Activated T-helper 9 cell treated with anti-CD3 and anti-CD28 coated beads, Interleukin-2, amount 50 U/mL, for 16 hours (primary cell): ENCODE measurements at places on chromosomes 3 and 15.

- DNase-seq, result no peak
These were observed 23.1 kb upstream of the LEKR1 start for GRCh38 chr3:156802821-156803606.

DNA sequence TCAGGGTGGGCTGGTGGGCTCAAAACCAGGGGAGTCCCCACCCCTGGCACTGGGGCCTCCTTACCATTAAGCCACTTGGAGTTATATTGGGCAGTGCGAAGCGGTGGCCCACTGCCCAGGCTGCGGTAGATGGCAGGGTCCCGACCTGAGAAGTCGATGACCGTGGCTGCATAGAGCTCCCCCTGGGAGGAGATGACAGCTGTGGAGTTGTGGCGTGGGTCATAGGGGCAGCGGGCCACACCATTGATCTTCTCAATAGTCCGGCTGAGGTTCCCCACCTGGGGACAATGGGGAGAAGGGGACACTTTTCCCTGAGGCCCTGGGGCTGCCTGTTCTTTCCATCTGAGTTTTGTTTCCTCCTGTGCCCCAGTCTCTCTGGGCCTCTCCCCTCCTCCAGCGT lies 99.8 kb downstream of the SEMA5B start:
- DNase-seq, result no peak

DNA sequence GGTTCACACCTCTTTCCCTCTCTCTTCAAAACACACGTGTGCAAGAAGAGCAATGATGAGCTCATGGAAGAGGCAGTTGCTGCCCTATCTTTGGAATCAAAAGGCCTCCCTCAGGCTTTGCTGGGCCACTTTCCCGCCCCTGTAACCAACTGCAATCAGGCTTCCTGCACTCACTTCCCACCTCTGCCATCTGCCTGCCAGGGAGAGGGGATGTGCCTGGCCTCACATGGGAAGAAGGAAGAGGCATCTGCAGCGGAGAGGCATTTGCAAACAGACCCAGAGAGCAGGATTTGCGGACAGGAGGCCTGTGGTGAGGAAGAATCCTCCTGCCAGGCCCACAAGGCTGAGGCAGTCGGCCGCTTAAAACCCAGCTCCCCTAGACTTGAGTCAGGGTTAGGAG lies 175.6 kb upstream of the ATP10A start:
- DNase-seq, result no peak

GRCh38 chr3:58556761-58557221 lies 19.8 kb upstream of the ACOX2 start:
- DNase-seq, result no peak

DNA sequence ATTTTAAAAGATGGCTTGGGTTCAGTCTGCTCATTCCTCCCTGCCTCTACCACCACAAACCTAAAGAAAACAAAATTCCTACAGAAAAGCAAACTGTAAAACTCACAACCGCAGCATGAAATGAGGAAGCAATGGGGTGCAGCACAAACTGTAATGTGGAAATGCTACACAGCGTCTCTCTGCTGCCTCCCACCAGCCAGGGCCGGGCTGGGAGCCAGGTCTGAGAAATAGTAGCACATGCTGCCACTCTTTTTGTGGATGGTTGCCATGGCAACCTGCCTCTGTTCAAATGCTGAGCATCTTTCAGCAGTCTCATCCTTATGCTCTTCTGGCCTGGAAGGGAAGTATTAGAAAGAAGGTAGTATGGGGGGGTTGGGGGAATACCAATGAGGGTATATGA lies 55.4 kb downstream of the EOMES start:
- no peak for DNase-seq

GRCh38 chr3:128312271-128312670 lies 154.4 kb downstream of the DNAJB8 start:
- DNase-seq, result no peak

DNA sequence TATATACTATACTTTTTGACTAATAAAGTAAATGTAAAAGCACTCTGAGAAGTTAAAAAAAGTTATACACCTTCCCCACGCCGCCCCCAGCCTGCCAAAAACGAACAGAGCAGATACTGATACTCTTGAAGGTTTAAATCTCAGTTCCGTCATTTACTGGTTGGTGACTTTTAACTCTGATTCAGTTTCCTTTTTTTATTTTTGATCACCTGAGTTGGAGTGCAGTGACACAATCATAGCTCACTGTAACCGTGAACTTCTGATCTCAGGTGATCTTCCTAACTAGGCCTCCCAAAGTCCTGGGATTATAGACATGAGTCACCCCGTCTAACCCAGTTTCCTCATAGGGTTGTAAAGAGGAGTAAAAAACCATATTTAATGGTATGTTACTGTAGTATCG lies 3.3 kb upstream of the TIPIN start:
- DNase-seq, result no peak

GRCh38 chr3:13600950-13601691 lies 52.2 kb downstream of the FBLN2 start:
- DNase-seq, result no peak

GRCh38 chr15:51759557-51760070 lies 8.2 kb downstream of the TMOD2 start:
- DNase-seq, result no peak

DNA sequence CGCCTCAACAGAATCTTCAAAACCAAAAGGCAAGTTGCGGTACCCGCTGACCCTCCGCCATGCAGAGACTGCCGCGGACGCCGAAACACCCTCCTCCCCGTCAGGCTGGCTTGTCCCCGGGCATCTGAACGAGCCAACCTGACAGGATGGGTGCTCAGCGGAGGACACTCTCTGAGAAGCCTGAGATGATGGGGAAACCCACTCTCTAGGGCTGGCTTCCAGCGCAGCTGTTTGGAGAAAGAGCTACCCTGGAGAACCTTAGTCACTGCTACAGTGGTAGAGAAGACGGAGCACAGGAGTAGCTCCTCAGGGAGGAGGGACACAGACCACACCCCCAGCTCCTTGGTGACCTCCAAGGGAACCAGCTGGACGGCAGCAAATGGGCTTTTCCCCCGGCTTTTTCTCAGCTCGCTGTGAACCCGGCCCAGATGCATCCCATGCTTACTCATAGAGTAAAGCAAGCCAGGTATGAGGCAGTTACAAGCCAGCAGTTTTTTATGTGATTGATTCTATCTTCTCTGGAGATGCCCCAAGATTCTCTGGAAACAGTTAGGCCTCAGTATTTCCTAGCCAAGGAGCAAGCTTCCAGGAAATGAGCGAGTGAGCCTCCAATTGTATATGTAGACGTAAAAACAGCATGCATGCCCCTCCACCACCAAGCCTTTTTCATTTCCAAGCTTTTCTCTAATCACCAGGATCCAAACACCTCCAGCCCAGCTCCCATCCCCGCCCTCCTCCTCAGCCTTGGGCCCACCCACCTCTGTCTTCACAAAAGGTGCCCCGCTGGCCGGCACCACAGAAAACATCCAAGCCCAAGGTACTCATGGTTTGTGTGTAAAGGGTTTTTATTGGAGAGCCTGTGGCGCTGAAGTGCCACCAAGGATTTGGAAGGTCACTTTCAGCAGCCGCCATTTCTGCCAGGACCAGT lies 38.7 kb downstream of the FAM174B start:
- DNase-seq, result no peak

GRCh38 chr3:53501178-53501577 lies 6.8 kb downstream of the CACNA1D start:
- DNase-seq, result no peak

GRCh38 chr3:112811131-112811884 lies 35.4 kb downstream of the CD200R1L start:
- DNase-seq, result no peak

GRCh38 chr15:78133801-78134200 lies 2.6 kb upstream of the CIB2 start:
- no peak for DNase-seq

- no peak for DNase-seq
These were observed 985 bp downstream of the TRPC1 start for GRCh38 chr3:142724682-142725356.

- no peak for DNase-seq
These were observed 1713.6 kb downstream of the SI start for GRCh38 chr3:163364717-163365116.

DNA sequence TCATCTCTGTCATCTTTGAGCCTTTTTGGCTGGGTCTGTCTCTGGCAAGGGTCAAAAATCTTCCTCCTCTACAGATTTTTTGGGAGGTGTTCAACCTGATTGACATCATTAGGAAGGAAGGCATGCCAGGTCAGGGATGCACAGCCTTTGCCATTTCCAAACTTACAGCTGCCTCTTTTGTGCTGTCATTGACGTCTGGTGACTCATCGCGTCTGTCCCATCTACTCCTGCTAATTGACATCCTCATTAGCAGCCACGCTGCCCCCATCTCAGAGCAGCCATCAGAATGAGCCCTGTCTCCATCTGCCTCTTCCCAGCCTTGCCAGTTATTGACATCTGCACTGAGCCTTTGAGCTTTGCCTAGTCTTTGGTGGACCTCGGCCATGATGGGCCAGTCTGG lies 53.0 kb downstream of the PDIA5 start:
- no peak for DNase-seq

GRCh38 chr3:23481011-23481615 lies 278.0 kb downstream of the UBE2E2 start:
- no peak for DNase-seq

DNA sequence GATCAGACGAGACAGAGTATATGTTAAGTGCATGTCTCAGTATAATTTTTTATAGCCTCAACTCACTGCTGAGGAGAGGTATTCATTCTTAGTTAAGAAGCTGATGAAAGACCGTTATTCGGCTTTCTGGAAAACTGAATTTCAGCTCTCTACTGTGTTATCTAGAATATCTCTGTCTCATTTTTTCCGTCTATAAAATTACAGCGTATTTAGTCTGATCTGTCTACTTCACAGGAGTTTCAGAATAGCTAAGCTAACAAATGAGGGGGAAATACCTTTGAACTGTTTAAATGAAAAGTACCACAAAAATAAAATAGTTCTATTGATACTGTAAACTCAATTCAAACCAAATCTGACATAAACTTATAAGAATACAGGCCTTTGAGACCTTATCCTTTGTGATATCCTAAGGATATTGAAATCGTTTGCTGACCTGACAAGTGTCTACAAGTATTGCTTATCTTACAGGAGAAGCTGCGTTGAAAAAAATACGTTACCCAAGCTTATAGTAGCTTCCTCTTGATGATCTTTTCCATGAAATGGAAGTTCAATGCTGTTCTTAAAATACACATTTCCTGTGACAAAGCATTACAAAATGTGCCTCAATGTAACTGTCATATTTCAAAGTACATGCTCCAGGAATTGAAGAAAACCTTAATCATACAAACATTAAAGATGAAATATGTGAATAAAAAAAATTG lies 104.6 kb downstream of the IL1RAP start:
- no peak for DNase-seq

DNA sequence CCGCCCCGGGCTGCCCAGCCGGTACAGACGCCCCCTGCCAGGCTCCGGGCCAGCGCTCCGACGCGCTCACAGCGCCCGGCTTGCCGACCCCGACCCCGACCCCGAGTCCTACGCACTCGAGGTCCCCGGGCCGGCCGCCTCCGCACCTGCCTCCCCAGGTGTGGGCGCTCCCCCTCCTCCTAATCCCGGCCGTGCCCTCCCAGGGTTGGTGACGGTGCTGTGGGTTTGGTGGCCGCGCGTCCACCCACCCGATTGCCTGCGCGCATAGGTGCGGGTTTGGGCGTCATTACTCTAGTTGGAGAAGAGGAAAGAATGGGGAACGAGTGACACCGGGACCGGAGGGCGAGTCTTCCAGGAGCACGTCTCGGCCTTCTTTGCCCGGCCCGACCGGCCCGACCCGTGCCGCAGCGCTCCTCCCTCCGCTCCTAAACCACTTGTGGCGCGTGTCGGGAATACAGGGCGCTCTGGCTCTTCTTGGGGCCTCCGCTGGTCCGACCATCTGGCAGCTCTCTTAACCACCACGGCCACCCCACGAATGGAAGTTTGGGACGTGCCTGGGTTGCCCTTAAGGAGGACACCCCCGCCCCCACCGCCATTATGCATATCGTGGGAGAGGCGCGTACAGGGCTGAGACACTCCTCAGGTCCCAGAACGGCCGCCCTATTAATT lies 810 bp upstream of the THRB start:
- DNase-seq, result no peak

- DNase-seq, result no peak
These were observed 3.5 kb upstream of the ITGB5 start for GRCh38 chr3:124890573-124891190.
